ENCODE measurements at places on chromosomes 6 and 20.
A peak's percentile ranks its signal among the peaks of the same experiment; 100 is the strongest.

GRCh38 chr20:23129266-23129665, 43.1 kb upstream of the CD93 start:
- no peak for DNase-seq

- DNase-seq = no peak
Observed at GRCh38 chr6:35473075-35473849, 5.1 kb downstream of the RPL10A start.

DNA sequence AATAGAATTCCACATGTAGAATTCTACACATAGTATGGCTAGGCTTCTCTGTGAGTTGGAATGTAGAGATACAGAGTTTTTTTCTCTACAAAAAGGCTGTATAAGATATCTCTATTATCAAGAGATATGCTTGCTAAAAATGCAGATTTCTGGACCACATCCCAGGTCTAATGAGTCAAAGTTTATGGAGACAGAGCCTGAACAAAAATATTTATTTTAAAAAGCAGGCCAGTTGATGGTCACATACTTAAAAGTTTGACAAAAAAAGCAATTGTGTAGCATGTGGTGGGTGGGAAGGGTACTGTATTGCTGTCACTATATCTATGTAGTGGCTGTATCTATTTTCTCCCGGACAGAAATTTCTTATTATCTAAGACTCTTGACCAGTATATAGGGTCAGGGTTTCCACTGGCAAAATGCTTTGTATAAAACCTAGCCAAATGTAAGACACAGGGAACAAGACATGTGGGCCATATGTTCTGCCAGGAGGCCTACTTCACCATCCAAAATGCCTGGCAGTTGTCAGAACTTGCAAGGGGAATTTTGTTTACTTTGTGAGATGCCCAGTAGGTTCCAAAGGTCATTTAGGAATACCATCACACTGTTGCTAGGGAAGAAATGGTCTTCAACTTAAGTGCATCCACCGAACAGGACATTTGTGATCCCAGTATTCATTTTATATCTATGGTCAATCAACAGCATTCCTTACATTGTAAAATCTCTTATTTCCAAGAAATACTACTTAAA, 60.6 kb downstream of the SHPRH start:
- no peak for DNase-seq

- DNase-seq = no peak
Observed at GRCh38 chr6:107354451-107354850, 104.9 kb downstream of the PDSS2 start.

- DNase-seq = no peak
Observed at GRCh38 chr6:109767961-109768360, 76.9 kb downstream of the FIG4 start.

DNA sequence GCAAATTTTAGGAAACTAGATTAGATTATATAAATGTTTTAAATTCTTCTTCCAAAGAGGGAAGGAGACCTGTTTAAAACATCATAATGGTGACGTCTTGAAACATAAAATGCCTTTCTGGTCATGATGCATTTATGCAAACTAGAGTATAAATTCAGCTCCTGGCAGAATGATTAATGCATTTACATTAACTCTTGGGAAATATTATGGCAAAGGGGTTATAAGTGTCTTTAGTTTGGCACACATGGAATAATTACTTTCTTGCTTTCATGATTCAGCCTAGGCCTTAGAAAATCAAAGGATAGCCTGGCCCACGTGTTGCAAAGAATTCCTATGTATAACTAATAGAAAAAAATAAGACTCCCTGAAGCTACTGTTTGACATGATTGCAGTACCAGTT, 639.2 kb downstream of the RFPL4B start:
- no peak for DNase-seq

DNA sequence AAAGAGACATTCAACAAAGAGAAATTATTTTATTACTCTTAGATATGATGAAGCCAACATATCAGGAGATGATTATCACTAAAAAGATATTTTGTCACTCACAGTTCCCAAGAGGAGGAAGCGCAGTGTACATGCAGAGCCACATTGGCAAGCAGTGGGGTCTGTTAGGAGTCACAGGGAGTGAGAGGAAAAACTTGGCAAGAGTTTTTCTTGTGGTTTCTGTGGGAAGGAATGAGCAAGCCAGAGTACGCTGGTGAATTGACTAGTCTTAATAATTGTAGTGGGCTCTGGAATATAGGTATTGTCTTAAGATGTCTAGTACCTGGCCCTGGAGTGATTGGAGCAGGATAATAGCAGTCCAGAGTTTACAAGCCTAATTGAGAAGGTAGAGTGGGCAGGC, 1095.2 kb downstream of the GRIK2 start:
- DNase-seq = no peak

DNA sequence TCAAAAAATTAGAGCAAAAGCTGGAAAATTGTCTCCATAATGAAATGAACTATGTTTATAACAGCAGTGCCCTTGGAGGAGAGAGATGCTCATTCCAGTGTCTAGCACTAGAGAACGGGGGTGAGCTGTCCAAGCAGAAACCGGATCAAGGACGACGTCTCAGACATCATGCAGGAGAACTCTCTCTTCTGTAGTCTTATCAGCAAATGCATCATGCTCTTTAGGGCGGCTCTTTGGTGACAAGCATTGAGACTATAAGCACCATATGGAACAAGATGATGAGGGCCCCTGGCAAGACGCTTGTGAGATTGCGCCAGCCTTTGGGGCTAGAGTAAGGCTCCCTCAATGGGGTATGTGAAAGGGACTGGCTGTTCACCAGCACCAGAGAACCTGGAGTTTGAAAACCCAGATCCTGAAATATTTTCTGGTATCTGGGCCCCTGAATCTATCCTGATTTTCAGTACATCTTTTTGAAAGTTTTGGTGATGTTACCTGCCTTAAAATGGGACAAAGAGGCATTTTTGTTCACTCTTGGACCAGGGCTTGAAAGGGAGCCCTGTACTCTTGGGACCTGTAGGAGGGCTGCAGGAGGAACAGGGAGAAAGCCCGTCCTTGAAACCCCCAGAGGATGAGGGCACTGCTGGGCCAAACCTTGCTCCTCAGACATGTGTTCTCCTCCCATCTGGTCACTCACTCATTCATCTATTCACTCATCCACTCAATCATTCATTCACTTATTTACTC, 127.6 kb downstream of the TTLL2 start:
- no peak for DNase-seq

GRCh38 chr20:62350098-62350628, 16.9 kb downstream of the LAMA5 start:
- no peak for DNase-seq

DNA sequence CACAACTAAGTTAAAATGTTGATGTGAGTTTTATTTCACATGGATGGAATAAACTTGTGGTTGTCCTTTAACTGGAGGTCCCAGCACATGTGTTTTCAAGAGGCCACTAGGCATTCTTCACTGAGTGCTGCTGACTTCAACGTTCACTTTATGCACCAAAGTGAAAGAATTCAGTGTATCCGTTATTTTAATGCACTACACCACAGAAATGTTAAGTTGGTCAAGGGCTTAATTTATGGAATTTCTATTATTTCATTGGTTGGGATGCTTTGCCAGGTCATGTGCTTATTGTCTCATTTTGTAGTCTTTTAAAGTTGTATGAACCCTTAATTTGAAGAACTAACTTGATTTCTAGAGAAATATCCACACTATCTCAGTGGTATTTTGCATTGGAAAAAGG, 106.4 kb downstream of the PPP1R14C start:
- DNase-seq = no peak

- DNase-seq = no peak
Observed at GRCh38 chr6:1031720-1032119, 280.2 kb upstream of the FOXQ1 start.

DNA sequence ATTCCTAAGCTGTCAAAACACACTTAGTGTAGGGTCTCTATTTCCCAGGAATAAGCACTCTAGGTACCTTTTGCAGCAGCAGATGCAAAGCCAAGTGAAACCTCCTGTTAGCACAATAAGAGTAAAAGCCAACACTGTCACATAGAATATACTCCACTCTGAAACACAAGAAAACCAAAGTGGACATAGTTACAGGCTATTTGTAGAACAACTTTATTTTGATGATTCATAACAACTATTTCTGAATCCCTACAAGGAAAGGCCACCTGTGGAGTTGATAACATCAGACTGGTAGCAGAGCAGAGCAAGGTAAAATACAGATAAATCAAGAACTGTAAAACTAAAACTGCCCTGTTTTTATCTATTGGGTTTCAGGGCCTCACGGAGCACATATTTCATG, 59.7 kb downstream of the ALDH5A1 start:
- DNase-seq = no peak

DNA sequence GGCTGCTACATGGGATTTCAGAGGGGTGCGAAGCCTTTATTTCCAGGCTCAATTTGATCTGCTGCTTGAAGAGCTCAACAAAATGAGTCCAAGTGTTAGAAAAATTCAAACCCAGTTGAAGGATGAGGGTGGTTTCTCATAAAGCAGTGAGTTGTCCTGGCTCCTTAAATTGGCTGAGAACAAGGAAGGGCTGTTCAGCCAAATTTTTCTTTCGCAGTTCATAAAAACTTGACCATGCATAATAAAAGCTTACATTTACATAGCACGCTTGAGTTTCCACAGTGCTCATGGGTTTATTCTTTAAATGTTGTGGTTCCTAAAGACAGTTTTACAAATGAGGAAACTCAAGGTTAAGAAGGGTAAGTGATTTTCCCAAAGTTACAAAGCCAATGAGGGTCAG, 174.4 kb upstream of the FOXA2 start:
- DNase-seq = no peak

DNA sequence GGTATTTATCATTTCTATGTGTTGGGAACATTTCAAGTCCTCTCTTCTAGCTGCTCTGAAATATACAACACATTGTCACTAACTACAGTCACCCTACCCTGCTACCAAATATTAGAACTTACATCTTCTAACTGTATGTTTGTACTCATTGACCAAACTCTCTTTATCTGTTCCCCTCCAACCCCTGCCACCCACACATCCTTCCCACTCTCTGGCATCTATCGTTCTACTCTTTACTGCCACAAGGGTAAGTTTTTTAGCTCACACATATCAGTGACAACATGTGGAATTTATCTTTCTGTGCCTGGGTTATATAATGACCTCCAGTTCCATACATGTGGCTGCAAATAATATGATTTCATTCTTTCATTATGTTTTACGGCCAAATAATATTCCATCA, 171.9 kb downstream of the GMDS start:
- DNase-seq = no peak

- DNase-seq = no peak
Observed at GRCh38 chr6:125787791-125788190, 3.0 kb upstream of the NCOA7 start.

DNA sequence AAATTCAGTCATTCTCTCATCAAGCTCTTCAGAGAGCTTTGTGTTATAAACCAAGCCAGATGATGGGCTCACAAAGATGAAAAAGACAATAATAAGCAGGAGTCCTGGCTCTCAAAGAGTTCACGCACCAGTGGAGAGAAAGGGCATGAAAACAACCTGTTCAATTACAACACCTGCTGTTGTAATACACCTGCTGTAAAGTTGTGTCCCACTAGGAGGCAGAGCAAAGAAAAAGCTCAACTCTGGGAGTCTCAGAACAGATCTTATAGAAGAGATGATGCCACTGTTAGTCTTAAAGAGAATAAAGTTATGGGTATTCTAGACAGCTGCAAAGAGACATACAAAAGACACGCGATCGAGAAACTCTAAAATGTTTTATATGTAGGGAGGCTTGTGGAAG, 100.6 kb downstream of the DCDC2 start:
- DNase-seq = no peak

DNA sequence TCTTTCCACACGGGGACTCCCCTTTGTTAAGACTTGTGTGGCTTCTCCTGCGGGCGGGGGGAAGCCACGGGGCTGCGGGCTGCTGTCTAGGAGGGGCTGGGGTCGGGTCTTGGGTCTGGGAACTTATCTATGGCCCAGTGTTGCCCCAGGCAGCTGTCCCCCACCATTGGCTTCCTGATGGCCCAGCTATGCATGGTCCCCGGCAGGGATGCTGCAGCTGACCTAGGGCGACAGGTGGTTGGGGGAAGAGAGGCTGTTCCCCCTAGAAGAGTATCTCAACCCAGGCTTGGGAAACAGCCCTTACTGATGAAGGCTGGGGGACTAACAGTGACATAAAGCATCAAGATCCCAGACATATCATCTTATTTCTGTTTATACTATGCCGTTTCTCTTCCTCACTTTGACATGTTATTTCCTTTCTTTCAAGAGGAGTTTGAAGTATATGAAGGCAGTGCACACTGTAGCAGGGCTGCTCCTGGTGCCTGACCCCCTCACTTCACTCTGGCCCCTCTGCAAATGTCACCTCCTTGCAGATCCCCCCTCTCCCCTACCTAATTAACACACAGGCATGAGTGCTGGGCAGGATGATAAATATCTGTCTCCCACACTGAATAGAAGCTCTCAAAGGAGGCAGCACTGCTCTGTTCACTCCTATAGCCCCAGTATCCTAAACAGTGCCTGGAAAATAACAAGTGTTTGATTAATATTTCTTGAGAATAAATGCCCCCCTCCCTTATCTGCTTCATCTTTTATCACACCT, 87.0 kb downstream of the HIVEP2 start:
- DNase-seq = peak; percentile 44
